Putamen (tissue), 1 donor: ENCODE measurements at places on chromosomes 3 and 15.

GRCh38 chr15:88918738-88919137 is 5.6 kb upstream of the MFGE8 start:
- DNase-seq: no peak

GRCh38 chr3:25156626-25157025 is 271.4 kb upstream of the RARB start:
- no peak for DNase-seq

DNA sequence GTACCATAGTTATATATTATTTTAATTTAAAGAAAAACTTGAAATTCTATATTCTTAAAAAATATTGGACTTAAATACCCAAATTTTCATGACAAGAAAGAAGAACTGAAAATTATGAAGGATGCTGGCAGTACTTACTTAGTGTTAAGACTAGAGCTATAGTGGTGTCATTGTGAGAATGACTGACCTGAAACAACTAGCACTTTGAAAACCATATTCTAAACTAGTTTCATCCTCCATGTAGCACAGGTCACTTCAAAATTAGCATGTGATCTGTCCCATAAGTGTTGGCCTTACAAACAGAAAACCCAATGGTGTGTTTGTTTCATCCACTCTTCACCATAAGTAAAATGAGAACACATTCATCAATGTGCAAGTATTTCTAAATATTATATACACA is 208.6 kb downstream of the ZIC4 start:
- no peak for DNase-seq

DNA sequence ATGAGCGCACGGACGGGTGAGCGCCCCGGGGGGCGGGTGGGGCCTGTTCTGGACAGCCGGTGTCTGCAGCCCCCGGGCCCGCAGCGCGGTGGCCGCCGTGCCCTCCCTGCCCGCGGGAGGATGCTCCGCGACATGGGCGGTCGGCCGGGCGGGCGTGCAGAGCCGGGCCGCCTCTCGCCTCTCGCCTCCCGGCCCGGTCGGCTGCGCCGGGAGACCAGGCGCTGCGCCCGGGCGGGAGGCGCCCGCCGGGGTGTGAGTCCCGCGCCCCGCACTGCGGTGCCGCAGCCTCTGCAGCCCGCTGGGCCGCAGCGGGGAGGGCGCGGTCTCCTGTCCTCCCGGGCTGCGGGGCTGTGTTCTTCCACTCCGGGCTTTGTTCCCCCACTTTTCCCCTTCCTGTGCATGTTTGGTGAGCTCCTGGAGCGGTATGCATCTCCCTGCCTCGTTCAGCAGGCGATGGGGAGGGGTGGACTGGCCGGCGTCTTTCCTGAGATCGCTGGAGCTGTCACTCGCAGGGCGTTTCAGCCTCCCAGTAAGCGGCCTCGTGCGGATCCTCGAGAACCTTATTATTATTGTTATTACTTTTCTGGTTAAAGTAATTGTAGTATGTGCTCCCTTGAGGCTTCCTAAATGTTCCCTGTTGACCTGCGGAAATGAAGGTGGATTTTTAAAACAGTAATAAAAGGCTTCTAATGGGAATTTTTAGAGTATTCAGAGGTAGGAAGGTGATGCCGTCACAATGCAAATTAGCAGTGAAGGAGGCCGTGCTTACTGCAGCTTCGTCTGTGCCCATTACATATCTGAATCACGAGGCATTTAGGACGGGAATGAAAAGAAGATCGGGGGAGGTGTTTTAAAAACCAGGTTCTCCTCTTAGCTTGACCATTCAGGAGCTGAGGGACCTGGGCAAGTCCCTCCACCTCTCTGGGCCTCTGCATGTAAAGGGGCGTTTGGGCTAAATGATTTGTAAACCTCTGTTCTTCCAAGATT is 593 bp downstream of the TMOD2 start:
- no peak for DNase-seq

- DNase-seq: no peak
Measured at GRCh38 chr3:125142420-125142778, 70.1 kb downstream of the SLC12A8 start.

- DNase-seq: no peak
Measured at GRCh38 chr3:25689226-25689625, 24.5 kb upstream of the TOP2B start.

DNA sequence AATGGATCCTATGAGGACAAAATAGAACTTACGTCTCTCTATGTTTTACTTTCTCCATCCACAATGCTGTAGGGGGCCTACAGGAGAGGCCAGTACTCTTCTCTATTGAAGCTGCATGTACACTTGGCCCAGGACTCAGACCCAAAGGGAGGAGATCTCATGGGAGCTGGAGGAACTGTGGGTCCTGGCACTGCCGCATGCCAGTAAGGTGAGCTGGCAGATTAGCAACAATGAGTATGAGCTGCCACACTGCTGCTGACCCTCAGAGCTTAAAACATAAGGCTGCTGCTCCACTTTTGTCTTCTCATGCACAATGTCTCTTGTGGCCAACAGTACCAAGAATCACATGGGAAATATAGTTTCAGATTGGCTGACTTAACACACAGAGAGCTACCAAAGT is 57.8 kb upstream of the TBC1D5 start:
- DNase-seq: no peak
